ENCODE measurements at places on chromosomes 7 and 10.

DNA sequence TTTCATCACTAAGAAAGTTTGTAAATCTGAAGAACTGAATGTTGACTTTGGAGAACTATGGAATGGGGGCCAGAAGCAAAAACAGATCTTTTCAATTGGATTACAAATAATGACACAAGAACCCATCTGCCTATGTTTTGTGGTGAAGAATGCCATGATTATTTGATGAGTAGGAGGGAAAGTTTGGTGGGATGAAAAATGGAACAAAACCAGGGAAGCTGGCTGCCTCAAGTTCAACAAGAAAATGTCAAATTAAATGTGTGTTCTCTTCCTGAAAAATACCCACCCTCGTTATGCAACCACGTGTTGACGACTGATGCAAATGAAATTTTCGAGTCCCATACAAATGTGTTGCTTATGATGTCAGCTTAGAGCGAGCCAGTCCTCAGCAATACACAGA, 208.5 kb downstream of the GPR37 start:
- DNase-seq = no peak

GRCh38 chr7:110448918-110449317, 642.0 kb upstream of the LRRN3 start:
- no peak for DNase-seq

GRCh38 chr7:17939606-17940301, 540 bp downstream of the SNX13 start:
- peak; percentile 60 for DNase-seq

GRCh38 chr7:28854750-28855074, 103.4 kb downstream of the TRIL start:
- DNase-seq = no peak

DNA sequence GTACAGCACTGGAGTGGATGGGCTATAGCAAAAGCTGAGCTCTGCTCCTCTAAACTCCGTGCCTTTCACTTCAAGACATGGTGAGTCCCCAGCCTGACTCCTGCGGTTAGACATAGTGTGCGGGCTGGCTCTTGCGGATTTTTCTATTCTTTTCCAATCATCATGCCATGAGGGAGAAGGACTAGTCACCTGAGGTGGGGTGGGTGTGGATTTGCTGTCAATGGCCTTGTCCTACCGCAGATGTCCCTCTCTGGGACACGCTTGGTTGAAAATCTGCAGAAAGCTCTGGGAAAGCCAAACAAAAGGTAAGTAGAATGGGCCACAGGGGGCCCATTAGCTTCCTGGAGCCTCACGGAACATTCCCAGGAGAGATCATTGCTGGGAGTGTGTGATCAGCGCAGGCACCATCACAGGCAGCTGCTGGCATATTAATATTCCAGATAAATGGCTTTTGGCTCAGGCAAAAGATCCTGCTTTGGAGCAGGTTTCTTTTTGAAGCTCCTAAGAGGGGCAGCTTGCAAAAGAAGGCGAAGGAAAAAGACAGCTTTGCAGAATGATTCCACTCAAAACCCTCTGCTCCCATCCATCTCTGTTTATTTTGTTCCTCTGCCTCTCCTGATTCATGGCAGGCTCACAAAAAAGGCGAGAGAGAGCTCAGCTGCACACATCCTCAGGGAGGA, 509.0 kb upstream of the ZMIZ1 start:
- DNase-seq = no peak

DNA sequence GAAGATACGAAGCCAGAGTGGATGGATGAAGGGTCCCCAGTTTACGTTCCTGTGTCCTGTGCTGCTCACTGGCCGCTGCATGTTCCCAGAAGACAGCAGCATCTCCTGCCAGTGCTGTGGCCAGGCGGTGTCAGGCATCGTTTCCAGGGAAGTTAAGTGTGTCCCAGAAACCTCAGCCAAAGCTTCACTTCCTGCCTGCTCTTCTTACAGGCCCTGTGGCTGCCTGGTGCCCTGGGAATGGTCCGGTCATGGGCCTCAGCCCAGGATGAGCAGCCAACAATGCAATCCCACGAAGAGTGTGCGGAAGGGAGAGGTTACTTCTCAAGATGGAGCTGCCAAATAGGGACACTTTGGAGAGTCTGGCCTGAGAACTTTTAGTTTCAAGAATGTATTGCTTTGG, 99.7 kb upstream of the TARP start:
- DNase-seq = no peak

DNA sequence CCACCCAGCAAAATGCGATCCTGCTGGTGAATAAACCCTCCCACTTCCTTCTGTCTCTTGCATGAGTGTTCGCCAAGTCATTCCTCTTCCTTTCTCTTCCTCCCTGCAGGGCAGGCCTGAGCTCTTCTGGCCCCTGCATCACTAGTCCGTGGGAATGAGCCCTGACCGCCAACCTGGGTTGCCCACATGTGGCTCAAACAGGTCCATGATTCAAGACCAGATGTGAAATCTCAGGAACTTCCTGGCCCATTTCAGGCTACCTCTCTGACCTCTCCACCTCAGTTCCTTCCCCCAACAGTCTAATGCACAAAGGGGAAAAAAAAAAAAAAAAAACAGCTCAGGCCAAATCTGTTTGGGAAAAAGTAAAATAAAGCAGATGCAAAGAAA, 5.4 kb upstream of the YWHAG start:
- no peak for DNase-seq

DNA sequence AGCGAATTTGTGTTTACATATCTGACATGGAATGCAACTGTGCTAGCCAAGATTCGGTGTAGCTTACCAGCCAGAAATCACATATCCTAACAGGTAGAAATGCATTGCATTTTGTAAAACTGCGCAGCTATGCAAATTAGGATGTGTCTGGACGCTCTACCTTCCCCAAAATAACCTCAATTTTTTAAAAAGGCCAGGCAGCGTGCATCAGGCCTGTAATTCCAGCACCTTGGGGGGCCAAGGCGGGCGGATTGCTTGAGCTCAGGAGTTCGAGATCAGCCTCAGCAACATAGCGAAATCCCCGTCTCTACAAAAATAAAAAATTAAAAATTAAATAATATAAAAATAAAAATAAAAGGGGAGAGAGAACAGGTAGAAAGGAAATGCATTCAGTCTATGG, 305.0 kb downstream of the TYW1 start:
- DNase-seq = no peak

DNA sequence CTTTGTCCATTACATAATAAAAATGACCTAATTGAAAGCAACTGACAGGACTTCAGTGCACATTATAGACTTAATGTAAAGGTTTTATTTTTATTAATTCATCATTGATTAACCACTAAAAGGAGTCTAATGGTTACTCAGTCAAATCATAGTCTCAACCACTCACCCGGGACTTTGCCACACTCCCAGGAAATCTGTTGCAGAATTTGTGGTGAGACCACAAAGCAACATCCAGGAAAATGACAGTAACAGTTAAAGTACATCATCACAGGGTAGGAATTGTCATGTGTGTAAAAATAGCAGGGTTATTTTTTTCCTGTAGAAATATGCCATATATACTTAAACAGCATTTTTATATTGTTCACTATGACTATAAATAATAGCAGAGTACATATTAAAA, 6.3 kb upstream of the HGF start:
- no peak for DNase-seq

GRCh38 chr7:105195891-105196290, 181.9 kb downstream of the KMT2E start:
- no peak for DNase-seq

DNA sequence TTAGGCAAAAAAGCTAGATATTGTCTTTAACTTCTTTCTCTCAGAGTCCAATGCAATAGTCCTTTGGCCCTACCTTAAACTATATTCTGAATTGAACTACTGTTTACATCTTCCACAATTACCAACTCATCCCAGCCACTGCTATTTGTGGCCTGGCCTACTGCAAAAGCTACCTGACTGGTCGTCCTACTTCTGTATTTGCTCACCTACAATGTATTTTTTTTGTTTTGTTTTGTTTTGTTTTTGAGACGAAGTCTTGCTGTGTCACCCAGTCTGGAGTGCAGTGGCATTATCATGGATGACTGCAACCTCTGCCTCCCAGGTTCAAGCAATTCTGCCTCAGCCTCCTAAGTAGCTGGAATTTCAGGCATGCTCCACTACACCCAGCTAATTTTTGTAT, 51.2 kb downstream of the ARL4A start:
- DNase-seq = no peak

GRCh38 chr7:139730746-139731612, 46.8 kb downstream of the HIPK2 start:
- DNase-seq = peak; percentile 59

GRCh38 chr10:11104772-11105675, 87.4 kb downstream of the CELF2 start:
- no peak for DNase-seq

DNA sequence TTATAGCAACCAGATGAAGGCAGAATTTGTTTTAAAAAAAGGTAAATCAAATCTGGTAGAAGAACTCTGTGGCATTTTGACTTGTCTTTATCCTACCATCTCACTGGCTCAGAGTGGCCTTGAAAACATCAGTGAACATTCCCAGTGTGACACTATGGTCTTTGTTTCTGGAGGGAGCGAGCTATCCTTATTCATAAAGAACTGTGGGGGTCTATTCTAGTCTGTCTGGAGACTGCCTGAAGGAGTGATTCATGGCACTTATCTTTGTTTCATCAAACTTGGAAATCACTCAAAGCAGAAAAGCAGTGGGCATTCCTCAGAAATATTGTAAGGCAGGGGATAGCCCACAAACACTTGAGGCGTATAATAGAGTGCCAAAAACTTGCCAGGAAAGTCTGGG, 719.1 kb downstream of the PCDH15 start:
- no peak for DNase-seq

DNA sequence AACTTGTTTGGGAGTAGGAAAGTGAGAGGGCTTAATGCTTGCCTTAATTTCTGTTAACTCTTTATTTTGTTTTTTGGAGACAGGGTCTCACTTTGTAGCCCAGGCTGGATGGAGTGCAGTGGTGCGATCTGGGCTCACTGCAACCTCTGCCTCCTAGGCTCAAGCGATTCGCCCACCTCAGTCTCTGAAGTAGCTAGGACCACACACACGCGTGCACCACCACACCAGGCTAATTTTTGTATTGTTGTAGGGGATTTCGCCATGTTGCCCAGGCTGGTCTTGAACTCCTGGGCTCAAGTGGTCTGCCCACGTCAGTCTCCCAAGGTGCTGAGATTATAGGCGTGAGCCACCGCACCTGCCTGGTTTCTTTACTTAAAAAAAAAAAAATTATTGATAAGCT, 1.9 kb downstream of the PPP2R2D start:
- DNase-seq = no peak

DNA sequence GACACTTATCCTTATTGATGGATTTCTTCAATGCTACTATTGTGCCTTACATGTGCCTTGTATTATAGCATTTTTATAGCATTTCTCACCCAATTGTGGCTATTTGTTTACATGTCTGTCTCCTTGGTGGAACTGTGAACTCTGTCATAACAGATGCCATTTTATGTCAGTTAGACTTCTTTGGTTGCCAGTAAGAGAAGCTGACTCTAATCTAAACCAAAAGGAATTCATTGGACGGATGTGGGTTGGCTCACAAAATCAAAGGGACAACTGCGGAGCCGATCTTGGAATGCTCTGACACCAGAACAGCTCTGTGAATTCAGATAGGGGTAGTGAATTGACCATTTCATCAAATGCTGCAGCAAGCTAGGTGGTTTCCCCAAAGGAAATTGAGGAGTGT, 15.0 kb downstream of the GARIN1A start:
- DNase-seq = no peak

DNA sequence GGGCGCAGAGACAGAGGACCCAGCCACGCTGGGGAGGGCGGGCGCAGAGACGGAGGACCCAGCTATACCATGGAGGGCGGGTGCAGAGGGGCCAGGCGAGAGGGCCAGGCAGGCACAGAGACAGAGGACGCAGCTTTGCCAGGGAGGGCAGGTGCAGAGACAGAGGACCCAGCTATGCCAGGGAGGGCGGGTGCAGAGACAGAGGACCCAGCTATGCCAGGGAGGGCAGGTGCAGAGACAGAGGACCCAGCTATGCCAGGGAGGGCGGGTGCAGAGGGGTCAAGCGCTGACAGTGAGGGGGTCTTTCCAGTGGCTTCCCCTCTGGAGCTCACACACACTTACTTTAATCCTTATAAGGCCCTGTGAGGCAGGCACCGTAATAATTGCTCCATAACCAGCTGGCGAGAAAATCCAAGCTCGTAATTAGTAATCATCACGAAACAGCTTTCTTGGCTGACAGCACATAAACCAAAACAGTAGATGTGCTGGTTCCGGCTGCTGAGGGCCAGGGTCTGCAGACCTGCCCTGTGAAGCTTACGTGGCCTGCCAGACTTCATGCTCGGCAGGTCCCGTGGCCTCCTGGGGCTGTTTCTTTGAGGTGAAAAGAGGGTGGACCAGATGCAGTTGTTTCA, 137.2 kb downstream of the VIPR2 start:
- DNase-seq = no peak

DNA sequence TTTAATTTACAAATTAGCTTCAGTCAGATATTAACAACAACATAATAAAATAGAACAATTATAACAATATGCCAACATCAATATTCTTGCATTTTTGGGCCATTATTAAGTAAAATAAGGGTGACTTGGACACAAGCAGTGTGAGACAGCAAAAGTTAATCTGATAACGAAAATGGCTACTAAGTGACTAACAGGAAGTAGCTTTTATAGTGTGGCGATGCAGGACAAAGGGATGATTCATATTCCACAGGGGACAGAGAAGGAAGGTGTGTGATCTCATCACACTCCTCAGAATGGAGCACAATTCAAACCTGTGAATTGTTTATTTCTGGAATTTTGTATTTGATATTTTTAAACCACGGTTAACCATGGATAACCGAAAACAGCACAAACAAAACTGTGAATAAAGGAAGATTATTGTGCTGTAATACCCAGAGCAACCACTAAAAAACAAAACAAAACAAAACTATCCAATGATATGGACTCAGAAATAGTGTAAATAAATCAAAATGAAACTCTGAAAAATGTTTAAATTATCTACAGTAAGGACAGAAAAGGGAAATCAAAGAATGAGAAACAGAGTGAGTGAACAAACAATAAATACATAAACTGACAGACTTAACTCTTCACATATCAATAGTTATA, 66.9 kb upstream of the TFEC start:
- DNase-seq = no peak

DNA sequence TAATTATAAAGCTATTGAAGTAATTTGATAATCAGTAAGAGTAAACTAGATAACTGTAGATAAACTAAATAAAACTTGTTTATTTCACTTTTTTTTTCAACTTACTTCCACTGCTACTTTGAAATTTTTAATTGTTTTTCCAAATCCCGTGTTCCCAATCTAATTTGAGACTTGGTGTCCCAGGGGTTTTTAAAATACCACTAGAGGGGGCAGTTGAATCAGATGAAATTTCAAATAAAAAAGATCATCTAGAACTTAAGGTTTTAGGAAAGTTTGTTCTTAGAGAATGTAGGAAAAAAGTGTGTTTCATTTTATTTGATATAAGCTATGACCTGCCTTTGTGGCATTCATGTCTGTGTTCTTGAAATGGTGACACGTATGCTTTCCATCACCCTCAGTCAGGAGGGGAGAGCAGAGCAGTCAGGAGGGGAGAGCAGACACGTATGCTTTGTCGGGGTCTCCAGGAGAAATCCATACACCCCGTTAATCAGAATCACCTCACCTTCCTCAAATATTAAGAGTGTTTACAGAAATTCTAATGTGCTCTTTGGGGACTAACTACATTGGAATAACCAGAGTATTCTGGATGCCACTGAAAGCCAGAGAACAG, 49.9 kb downstream of the C10orf67 start:
- no peak for DNase-seq

All from natural killer cell (primary cell).